ENCODE measurements at places on chromosomes 1 and 21.

DNA sequence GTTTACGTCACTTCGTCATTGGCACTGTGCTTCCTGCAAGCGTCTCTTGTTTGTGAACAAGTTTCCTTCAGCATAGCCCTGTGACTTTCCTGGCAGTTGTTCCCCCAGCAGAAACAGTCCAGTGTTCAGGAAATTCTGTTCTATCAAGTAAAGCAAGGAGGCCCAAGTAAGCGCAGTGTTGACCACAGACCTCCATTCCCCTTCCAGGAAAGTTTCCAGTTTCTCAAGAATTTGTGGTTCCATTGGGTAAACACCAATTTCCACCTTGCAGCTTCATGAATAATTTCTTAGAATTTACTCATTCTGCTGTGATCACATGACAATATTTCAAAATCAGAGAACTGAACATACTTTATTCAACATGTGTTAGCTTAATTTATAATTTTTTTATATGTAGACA is 88.5 kb upstream of the ETV3 start:
- DNase-seq: no peak

DNA sequence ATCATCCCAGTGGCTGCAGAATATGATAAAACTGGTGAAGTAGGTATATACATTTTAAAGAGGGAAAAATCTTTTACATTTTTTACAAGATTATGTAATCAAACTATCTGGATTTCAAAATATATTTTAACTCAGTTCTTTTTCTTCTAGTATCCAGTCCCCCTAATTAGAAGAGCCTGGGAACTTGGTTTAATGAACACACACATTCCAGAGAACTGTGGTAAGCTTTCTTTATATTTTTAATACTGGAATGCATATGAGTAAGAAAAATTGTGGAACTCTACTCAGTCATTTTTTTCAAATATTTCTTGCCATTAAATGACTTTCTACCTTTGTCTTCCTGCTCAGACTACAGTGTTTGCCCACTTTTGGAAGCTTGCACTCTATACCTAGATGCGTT is 8.2 kb downstream of the ACADM start:
- no peak for DNase-seq

DNA sequence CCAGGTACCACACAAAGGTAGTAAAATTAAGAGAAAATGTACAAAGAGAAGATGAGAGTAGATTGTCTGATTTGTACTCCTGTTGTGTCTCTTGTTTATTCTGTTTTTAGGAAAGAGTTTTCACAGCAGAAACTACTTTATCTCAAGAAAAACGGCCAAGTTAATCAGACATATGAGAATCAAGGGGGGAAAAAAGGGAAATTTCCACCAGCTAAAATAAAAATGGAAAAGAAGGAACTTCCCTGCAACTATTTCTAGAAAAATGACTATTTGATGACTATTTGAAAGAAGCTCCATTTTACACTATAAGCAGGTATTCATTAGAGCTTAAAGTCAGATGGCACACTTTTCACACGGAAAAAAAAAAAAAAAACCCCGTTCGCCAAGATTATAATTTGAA is 56.5 kb downstream of the EPRS1 start:
- no peak for DNase-seq

- no peak for DNase-seq
Observed at GRCh38 chr1:227949341-227949921, 1.7 kb upstream of the WNT9A start.

- no peak for DNase-seq
Observed at GRCh38 chr1:20663365-20663764, 2.2 kb upstream of the DDOST start.

DNA sequence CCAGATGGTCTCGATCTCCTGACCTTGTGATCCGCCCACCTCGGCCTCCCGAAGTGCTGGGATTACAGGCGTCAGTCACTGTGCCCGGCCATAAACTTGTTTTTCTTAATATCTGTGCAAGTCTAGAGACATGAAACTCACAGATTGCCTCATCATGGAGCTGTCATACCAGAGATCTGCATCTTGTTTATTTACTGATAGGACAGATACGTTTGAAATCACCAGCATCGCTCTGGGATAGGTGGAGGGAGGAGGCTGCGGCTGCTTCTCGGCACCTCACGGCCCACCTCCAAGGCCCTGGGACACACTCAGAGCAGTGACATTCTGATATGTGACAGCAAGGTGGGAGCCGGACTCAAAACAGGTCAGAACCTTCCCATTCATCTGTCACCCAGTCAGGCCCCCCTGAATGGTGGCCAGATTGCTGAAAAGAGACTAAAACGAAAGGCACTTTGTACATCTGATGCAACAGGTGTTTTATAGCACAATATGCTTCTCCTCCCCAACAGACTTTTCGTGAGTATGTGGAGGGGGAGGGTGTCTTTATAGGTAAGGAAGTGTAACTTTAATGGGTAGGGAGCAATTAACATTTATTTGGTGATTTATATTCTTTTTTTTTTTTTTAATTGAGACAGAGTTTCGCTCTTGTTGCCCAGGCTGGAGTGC is 18.1 kb upstream of the LSM10 start:
- no peak for DNase-seq

- DNase-seq: no peak
Observed at GRCh38 chr1:184910691-184911091, 63.6 kb downstream of the NIBAN1 start.

DNA sequence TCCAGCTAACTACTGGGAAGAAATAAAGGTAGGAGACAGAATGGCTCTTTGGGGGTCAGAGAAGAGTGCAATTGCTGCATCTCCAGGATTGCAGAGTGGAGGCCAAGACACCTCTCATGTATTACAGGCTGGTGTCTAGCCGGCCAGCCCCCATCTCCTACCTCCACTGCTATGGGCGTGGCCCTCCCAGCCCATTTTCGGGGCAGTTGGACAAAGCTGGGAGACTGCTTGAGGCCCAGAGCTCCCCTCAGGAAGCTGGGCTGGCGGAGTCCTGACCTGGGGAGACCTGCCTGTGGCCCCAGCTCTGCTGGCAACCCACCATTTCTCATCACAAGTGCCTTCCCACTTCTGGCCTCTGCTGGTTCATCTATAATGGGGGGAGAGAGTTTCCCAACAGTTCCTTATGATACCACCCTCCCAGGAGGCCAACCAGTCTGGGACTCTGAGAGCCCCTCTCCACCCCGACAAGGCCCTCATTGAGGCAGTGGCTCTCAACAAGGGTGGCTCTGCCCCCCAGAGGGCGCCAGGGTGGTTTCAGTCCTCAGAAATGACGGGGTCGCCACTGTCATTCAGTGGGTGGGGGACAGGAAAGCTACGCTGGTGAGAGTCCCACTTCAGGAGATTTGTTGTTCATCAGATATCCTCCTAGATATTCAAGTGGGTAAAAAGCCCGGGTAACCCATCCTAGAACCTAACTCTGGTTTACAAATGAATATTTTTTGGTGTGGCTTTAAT is 11.5 kb downstream of the RAP1GAP start:
- DNase-seq: no peak

DNA sequence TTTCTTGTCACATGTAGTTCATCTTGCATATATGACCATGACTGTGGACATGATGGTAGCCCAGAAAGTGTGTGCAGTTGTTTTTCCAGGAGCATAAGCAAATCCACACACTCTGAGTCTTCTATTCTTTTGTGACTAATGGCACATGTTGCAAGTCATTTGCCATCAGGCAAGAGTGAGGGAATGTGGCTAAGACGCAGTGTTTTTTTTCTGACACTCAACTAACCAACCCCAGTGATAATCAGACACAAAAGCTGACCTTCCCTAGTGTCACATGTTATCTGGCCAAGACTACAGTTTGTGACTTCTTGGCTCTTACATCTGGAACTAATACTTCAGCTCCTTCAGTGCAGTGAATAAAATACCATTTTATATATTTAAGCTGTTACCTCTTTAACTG is 108.8 kb downstream of the ITSN1 start:
- DNase-seq: no peak

DNA sequence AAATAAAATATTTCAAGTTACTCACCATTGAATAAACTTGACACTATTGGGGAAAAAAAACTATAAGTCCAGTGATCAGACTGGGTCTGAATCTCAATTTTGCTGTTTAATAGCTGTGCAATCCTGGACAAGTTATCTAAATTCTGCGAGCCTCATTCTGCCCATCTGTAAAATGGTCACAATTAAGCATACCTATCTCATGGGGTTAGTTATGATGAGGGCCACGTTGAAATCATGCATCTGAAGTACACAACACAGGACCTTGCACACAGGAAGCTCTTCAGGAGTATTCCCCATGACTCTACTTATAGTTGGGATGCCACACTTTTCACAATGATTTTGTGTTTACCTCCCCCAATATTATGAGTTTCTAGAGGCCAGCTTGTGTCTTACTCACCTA is 3.8 kb upstream of the HTR1D start:
- no peak for DNase-seq

- DNase-seq: no peak
Observed at GRCh38 chr21:45098867-45099266, 24.5 kb downstream of the ADARB1 start.

DNA sequence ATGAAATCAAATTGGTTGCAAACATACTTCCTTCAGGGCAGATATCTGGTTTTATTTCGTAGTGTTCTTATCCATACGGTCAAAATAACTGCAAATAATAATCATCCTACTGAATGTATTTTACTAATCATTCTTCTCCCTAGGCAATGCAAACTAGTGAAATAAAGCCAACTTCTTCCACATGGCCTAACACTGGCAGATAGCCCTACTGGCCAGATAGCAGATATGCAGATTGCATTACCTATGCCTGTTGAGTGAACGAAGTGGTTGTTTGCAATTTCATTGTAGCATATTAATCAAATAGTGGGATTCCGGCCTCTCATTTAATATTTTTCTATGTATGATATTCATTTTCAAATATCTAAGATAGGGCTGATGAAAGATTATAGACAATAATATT is 116.2 kb downstream of the CENPF start:
- no peak for DNase-seq

GRCh38 chr1:192835116-192835515 is 26.3 kb downstream of the RGS2 start:
- no peak for DNase-seq

GRCh38 chr1:109792056-109792831 is 28.5 kb upstream of the EPS8L3 start:
- DNase-seq: no peak

GRCh38 chr1:109080441-109081082 is 4.8 kb upstream of the TAF13 start:
- no peak for DNase-seq

DNA sequence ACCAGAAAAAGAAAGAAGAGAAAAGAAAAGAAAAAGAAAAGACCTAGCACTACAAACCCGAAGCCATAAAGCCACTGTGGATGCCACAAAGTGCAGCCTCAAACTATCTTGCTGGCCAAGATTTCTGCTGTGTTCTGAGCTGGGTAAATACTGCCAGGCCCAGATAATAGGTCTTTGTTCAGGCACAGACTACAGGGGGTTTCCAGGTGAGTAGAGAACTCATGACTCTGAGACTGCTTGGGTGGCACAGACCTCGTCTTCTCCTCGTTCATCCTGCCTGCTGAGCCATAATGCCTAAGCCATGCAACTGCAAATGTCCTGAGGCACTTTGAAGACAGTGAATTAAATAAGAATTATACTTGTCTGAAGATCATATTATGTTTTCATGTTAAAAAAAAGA is 651.8 kb downstream of the LMO4 start:
- DNase-seq: no peak

Measured in activated naive CD4-positive, alpha-beta T cell (primary cell).